ENCODE measurements at places on chromosomes 5 and 9. TPM values are rescaled to one million over a fixed set of nuclear protein-coding genes. Genes with fewer than 3 reads are reported as not detected.

DNA sequence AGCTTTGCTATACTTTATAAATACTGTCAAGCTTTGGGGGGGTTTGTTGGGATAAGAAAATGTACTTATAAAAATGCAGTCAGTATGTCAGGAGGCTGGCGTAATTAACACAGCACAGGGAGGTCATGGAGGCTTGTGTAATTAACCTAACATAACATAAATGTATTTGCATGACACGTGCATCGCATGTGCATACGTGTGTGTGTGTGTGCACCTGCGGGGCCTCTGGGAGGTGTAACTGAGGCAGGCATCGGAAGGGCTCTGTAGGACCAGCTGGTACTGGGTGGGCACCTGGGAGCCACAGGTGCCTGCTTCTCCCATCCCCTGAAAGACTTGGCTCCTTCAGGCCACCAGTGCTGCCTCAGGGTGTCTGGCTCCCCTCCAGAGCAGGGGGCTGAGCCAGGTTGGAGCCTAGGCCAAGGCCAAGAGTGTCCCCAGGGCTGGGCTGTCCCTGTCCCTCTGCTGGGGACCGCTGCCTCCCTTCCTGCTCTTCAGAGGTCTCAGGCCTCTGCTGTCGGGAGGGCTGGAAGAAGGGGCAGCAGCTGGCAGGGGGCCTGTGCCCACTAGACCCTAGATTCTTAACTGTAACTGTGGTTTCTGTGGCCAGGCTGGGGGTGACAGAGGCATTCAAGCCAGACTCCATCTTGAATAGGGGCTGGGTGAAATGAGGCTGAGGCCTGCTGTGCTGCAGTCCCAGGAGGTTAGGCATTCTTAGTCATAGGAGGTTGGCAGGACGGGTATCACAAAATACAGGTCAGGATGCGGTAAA lies 9.0 kb downstream of the FCN2 start:
- peaks cover 2% of the 10 kb centered on the region for H3K4me1 ChIP-seq
- no peak for DNase-seq
- H3K36me3 ChIP-seq, result no peaks in the 10 kb centered on the region
- H3K27me3 ChIP-seq, result peaks cover 5% of the 10 kb centered on the region
- H3K4me3 ChIP-seq, result no peak overlapping the region

DNA sequence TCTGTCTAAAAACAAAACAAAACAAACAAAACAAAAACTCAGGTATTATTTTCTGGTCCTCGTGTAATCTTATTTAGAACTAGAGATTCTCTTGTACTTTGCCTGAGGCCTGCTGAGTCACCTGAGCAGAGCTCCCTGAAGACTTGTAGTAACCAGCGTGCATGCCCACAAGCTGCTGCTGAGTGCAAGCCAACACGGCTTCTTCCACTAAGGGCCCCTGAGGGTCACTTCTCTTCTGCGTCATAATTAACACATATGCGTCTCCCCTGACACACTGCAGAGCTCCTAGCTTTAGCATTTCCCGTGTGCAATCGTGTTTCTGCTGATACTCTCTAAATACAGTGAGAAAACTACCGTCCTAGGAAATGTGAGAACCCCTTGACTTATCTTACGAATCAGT lies 10.9 kb upstream of the NDFIP1 start:
- H3K27me3 ChIP-seq, result peaks cover 3% of the 10 kb centered on the region
- H3K4me3 ChIP-seq, result no peak overlapping the region
- peaks cover 17% of the 10 kb centered on the region for H3K4me1 ChIP-seq
- no peaks in the 10 kb centered on the region for H3K36me3 ChIP-seq
- DNase-seq, result no peak

DNA sequence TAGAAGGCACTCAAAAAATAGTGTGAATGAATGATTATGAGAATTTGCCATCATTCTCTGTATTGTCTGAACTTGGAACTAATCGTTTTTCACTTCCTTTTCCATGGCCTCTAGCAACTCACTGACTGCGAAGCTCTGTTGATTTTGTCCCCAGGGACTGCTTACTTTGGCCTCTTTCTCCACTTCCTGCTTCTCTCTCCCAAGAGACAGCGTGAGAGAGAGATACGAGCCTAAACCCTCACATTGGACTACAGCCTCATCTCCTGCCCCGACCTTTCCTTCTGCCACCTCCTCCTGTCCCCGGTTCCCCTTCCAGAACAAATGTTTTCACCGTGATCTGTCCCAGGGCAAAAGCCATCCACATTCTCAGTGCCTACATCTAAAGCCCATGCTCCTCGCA lies 300.8 kb upstream of the PANK3 start:
- no peak overlapping the region for H3K4me3 ChIP-seq
- no peak for DNase-seq
- no peaks in the 10 kb centered on the region for H3K36me3 ChIP-seq
- no peak overlapping the region for H3K27ac ChIP-seq
- peaks cover 38% of the 10 kb centered on the region for H3K4me1 ChIP-seq

TSSK1B gene
- not detected for total RNA-seq

ARL14EPL gene
- total RNA-seq, result not detected

- no peaks in the 10 kb centered on the region for H3K27me3 ChIP-seq
- peaks cover 18% of the 10 kb centered on the region for H3K4me1 ChIP-seq
- DNase-seq, result no peak
- H3K4me3 ChIP-seq, result no peak overlapping the region
- H3K27ac ChIP-seq, result no peak overlapping the region
- no peaks in the 10 kb centered on the region for H3K36me3 ChIP-seq
These were observed 26.9 kb downstream of the CSNK1G3 start for GRCh38 chr5:123538670-123539459.

DNA sequence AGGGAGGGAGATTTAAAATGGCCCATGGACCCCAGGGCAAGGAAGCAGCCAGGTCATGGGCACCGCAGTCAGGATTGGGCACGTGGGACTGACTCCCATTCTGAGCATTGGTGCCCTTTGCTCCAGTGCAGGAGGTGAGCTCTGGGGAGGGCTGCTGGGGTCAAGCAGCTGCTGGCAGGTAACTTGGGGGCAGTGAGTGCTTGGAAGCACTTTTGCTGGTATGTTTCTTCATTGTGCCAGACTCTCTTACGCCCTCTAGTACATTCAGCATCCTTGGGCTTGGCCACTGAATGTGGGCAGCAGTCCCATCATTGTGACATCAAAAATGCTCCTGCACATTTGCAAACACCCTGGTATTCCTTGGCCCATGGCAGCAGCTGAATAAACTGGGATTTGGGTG lies 32.7 kb downstream of the PRRC2B start:
- no peak overlapping the region for H3K4me3 ChIP-seq
- no peak for DNase-seq
- peaks cover 23% of the 10 kb centered on the region for H3K4me1 ChIP-seq
- no peak overlapping the region for H3K27ac ChIP-seq
- H3K27me3 ChIP-seq, result peaks cover 6% of the 10 kb centered on the region
- H3K36me3 ChIP-seq, result peaks cover 4% of the 10 kb centered on the region

FAM151B gene
- total RNA-seq, result 2.1 TPM

SFXN1 gene
- 53.9 TPM for total RNA-seq
